Activated T-cell treated with anti-CD3 and anti-CD28 coated beads for 48 hours (primary cell): ENCODE measurements at places on chromosomes 2 and 18.

DNA sequence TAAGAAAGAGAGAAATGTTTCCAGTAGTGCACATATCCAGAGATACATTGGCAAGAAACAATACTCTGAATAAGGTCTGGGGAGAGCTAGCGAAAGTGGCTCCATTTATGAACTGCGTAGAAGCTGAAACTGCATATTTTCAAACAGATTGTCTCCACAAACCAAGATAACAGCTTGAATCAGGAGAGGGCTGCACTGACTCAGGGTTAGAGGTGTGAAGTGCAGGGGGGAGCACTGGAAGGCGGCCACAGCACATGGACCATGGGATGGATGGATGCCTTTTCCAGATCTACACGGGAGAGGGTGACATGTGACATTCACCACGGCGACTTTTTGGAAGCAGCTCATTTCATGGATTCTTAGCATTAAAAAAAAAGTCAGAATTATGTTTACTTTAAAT, 729.4 kb downstream of the RNF144A start:
- DNase-seq: no peak

GRCh38 chr18:23397907-23398306, 55.2 kb upstream of the RIOK3 start:
- no peak for DNase-seq

GRCh38 chr18:78924301-78924700, 55.3 kb upstream of the SALL3 start:
- DNase-seq: no peak

GRCh38 chr2:225025917-225026571, 16.2 kb downstream of the DOCK10 start:
- DNase-seq: no peak

DNA sequence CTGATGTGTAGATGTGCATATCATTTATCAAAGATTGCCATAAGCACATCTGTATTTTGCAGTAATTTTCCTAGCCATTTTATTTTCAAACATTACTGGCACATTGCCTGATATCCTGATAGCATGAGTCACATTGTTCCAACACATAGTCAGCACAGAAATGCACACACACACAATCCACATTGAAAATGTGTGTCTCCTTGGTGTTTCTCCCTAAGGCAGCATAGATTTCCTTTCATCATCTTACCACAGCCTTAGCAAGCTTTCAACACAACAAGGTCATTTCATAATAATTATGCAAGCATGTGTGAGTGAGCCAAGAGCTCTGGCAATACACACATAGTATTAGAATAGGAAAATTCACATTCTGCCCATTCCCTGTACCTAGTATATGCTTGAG, 245.4 kb upstream of the MEIS1 start:
- DNase-seq: no peak

DNA sequence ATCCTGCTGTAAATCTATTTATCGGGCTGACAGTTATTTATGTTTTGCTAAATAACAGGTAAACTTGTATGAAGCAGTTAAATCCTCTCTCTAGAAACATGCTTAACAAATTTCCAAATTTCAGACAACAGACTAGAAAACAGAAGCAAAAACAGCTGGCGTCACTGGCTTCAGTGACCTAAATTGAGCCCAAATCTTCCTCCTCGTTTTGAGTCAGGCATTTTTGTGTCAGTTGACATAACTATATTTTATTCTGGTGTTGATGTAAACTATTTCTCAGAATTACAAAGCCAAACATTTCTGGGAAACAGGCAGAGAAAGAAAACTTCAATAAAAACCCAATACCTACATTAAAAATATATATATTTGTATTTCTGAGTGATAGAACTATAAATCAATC, 21.7 kb downstream of the RBMS1 start:
- no peak for DNase-seq

DNA sequence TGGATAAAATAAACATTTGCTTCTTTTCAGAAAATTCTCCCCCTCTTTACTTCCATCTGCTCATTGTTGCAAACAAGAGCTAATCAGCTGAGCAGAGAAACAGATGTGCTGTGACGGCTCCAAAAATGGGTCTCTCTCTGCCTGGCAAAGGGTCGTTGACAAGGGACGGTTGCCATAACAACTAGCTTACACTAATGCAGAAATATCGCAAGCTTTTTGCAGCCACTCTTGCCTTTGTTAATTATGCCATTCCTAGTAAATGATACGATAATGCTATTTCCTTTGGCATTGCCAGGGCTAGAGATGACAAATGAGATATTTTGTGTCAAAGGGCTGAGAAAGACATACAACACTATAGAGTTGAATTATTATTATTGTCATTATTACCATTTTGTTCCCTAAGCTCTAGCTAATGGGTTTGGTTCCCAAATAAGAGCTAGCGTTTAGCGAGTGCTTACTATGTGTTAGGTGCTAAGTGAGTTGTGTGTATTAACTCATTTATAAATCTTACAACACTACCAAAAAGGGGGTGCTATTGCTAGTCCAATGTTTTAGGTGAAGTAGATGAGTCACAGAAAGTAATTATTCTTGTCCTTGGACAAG, 46.8 kb downstream of the MYO3B start:
- DNase-seq: no peak

DNA sequence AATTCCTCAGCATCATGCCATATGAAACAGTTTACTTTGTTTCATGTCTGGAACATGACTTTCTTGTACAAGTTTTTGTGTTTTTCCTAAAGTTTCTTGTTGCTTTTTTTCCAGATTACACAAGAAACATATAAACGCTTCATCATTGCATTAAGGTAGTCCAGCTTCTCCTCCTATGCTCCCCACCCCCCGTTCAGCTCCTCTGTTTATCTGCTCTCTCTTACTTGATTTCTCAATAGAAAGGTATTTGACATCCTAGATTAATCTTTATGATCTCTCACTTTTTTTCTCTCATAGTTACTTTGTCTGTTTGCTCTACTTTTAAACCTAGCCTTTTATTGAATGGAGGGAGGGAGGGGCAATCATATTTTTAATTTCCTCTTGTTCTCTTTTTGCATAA, 25.4 kb downstream of the SLC40A1 start:
- DNase-seq: no peak

DNA sequence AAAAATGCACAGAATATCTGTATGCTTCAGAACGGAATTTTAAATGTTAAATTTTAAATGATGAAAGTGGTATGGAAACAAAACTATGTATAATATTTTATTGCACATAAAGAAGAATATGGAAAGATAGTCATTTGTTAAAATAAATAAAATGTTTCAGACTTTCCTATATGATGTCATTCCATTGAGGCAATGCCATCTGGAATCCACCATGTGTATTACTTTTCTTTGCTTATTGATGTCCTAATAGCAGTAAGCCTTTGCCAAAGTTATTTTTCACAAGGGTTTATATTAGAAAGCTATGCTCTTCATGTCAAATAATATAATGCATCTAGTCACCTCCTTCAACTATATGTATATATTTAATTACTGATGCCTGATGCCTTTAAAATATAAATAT, 601.6 kb upstream of the PKDCC start:
- DNase-seq: no peak

GRCh38 chr2:165674780-165675179, 119.3 kb downstream of the GALNT3 start:
- DNase-seq: no peak
